Gastrocnemius medialis (tissue), 4 donors: ENCODE measurements at places on chromosomes 2 and 18.

DNA sequence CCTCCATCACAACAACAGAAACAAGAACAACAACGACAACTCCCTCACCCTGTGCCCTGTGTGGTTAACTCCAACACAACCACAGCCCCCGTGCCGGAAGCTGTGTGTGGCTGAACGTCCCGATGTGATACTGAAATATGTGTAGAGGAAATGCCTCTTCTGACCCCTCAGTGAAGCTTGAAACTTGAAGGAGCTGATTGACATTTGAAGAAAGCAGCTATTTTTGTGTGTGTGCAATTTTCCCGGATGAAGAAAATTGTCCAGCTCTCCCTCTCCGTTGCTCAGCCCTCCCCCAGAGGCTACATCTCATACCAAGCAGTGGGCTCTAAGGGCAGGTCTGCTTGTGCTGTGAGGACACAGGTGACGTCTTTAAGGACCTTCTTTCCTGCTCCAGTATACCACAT is 173.8 kb downstream of the ICOS start:
- DNase-seq = no peak

DNA sequence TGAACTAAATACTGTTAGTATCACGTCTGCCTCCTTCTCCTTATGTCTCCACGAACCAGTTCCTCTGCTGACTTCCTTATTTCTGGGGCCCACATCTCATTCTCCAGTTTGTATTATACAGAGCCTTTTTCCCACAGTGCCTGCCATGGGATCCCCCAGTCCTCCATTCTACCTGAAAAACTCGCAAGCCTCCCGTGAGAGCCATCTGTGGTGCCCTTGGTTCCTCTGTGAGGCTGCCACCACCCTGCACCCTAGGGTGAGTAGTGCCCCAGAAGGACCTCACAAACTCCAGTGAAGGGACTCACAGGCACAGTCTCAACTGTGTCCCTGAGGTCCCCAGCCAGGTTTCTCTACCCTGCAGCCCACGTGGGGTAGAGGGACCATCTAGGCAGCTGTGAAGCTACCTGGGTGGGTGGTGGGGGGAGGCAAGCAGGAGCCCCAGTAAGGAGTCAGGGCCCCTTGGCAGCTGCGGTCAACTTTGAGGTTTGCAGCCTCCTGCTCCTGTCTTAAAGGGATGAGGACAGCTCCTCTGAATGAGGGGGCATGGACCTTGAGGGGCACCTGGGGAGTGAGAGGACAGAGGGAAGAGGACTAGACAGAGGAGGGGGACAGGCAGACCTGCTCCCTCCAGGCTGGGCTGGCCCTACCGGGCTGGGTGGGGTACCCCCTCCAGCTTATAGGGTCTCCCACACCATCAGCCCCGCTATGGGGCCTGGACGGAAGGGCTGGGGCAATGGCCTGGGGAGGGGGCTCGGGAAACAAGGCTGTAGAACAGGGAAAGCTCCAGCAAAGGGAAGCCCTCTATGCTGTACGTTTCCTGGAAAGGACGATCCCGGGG is 1.0 kb downstream of the PSTPIP2 start:
- no peak for DNase-seq

- no peak for DNase-seq
Measured at GRCh38 chr2:26805241-26805676, 19.4 kb downstream of the CENPA start.

DNA sequence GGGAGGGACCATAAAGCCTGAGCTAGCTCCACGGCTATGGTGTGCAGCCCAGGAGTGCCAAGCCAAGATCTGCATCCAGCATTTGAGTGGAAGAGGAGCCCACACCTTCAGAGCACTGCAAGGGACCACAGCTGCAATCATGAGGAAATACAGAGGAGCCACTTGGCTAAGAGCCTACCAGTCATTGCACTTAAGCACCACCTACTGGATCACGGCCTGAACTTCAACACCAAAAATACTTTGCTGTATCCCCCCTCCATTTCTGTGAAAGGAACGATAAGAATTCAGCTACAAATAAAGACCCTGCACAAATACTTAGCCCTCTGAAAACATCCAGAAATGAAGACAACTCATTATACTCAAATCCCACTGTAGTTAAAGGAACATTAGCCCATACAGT is 545.3 kb downstream of the TSN start:
- no peak for DNase-seq

GRCh38 chr18:79445221-79445620 is 49.5 kb downstream of the NFATC1 start:
- no peak for DNase-seq

- no peak for DNase-seq
Measured at GRCh38 chr2:217711188-217711587, 291.6 kb downstream of the TNS1 start.

DNA sequence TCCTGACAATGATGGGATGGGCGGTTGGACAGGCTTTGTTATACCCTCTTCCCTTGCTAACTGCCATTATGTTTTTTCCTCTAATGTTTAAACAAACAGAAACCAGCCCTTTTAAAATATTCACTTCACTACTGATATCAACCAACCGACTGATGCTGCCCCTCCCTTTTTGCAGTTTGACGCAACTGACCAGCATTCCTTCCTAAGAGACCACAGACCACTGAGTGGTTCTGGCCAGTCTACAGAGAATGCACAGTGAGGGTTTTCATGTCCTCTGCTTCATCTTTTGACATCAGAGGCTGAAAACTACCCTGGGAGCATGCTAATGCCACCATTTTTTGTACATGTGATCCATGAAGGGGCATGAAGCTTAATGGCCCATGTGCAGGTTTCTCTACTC is 85.3 kb downstream of the CYP26B1 start:
- no peak for DNase-seq

- peak; percentile 55 for DNase-seq
Measured at GRCh38 chr18:35376742-35377695, at the start of gene ZNF396. Gene ZNF396, minus strand, starts transcription at chr18:35377337. Its CDS starts 3,045 bp downstream, at chr18:35374292.

DNA sequence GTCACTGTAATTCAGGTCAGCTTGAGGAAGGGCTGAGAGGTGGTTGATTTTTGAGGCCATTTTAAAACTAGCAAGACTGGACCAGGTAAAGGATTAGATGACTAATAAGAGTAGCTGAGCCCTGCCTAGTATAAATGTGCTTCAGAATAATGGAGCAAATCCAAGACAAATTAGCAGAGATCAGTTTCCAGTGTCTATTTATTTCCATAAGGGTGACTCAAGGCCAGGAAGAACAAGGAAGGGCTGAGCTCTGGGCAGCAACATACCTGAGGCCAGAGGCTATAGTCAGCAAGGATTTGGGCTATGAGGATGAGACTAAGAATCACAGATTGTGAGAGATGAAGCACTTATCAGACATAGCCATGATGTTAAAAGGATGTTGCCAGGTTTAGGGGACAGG is 339.0 kb upstream of the LRRTM1 start:
- DNase-seq = no peak

- no peak for DNase-seq
Measured at GRCh38 chr18:12497296-12497695, 89.6 kb downstream of the PRELID3A start.
